ENCODE measurements at places on chromosomes 6 and 20. TPM values are rescaled to one million over a fixed set of nuclear protein-coding genes. Genes with fewer than 3 reads are reported as not detected.

ENPP5 gene
- 5.6 TPM for total RNA-seq

MAS1L gene
- not detected for total RNA-seq

FAM217A gene
- total RNA-seq: not detected

SPATA2 gene
- total RNA-seq: 1.7 TPM

RAB23 gene
- 33.0 TPM for total RNA-seq

TOX2 gene
- total RNA-seq: 1.4 TPM

DUSP15 gene
- total RNA-seq: not detected

EDN1 gene
- total RNA-seq: 87.4 TPM

MACROD2 gene
- under 0.01 TPM for total RNA-seq

SYNCRIP gene
- total RNA-seq: 91.6 TPM

MAPK13 gene
- 26.5 TPM for total RNA-seq

POLR3F gene
- 19.4 TPM for total RNA-seq

KIFC1 gene
- 52.1 TPM for total RNA-seq

ELOVL4 gene
- 6.2 TPM for total RNA-seq

OPRL1 gene
- total RNA-seq: 0.19 TPM

PRKN gene
- total RNA-seq: 0.58 TPM

BCAS1 gene
- 0.19 TPM for total RNA-seq

KIAA1755 gene
- 2.5 TPM for total RNA-seq

SEL1L2 gene
- not detected for total RNA-seq

LGSN gene
- under 0.01 TPM for total RNA-seq

EZR gene
- total RNA-seq: 55.8 TPM

EDN3 gene
- total RNA-seq: not detected

PACRG gene
- under 0.01 TPM for total RNA-seq

MMP24 gene
- 0.56 TPM for total RNA-seq

FOXC1 gene
- 2.3 TPM for total RNA-seq

NKX2-2 gene
- total RNA-seq: not detected

CENPQ gene
- 7.0 TPM for total RNA-seq

FAM83C gene
- total RNA-seq: under 0.01 TPM

DST gene
- total RNA-seq: 211 TPM

FILIP1 gene
- 0.58 TPM for total RNA-seq

NR2E1 gene
- total RNA-seq: not detected

PHF20 gene
- total RNA-seq: 28.6 TPM

APCDD1L gene
- 7.3 TPM for total RNA-seq

BTNL2 gene
- not detected for total RNA-seq

DOK5 gene
- total RNA-seq: 35.9 TPM

CPXM1 gene
- 0.28 TPM for total RNA-seq

POLH gene
- 31.6 TPM for total RNA-seq

MAP3K5 gene
- total RNA-seq: 20.9 TPM

CCDC170 gene
- 0.56 TPM for total RNA-seq

SCAND1 gene
- total RNA-seq: 64.8 TPM

CNBD2 gene
- 2.7 TPM for total RNA-seq

FOXQ1 gene
- not detected for total RNA-seq

PROKR2 gene
- total RNA-seq: not detected

SNPH gene
- total RNA-seq: 13.6 TPM

PKHD1 gene
- total RNA-seq: under 0.01 TPM

CCN2 gene
- total RNA-seq: 323 TPM

Data from regular cardiac myocyte (primary cell).